ENCODE measurements at places on chromosomes 1 and 21. TPM values are rescaled to one million over a fixed set of nuclear protein-coding genes. Genes with fewer than 3 reads are reported as not detected.

Gene MCL1
- 114 TPM for polyA plus RNA-seq

Gene TMEM52
- 1.9 TPM for polyA plus RNA-seq

Gene DPT
- polyA plus RNA-seq = 1.00 TPM

GRCh38 chr1:11475748-11476147, 3.2 kb upstream of the DISP3 start:
- no peak for DNase-seq

Gene ANGPTL1
- polyA plus RNA-seq = 10.3 TPM

GRCh38 chr1:159911326-159912070, 11.5 kb upstream of the CFAP45 start:
- no peak for DNase-seq

Data from left lung (tissue), 14 donors.